ENCODE measurements at places on chromosomes 7 and 10.
A peak's percentile ranks its signal among the peaks of the same experiment; 100 is the strongest.

DNA sequence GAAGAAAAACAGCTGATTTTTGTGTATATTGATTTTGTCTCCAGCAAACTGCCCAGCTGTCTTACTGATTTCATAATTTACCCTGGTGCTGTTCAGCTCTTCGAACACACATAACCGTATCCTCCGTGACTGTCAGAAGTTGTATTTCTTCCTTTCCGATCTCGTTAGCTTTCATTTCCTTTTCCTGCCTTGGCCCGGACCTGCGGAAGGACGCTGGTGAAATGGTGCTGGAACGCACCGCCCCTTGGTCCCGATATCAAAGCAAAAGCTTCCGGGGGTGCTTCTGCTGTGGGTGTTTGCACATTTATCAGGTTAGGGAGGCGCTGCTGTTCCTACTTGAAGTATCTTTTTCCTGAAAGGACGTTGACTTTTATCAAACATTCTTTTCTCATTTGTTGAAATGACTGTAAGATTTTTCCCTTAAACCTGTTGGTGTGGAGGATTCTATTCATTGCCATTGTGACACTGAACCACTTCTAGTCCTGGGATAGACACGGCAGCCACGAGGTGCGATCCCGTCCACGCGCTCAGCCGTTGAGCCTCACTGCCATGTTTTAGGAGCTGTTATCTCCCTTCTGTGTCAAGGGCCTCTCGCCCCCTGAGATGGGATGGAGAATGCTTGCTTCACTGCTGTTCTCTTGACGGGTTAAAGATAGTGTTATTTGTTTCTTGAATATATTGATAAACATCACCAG lies 72.6 kb downstream of the FOXL3 start:
- DNase-seq, result peak; percentile 44

DNA sequence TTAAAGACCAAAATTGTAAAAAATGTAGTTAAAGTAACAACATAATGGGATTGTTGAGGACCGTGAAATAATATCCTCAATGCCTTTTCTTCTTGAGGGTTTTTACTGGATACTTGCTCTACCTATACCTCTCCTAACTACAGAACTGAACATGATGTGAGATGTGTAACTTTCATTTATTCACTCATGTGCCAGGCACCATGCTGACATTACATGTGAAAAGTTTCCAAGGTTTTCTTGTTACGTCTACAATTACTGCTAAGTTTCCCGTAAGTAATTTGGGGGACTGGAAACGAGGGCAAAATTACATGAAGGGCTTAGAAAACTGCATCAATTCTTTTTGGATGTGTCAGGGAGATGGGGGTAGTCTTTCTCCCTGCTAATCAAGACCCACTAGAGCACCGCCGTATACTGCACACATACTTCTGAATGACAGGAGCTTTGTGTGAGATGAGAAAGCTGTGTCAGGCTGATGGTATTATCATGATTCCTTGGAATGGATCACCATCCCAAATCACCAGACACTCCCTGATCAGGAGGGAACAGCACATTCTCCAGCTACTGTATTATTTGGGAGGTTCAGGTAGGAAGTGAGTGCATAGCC lies 41.8 kb downstream of the PTPRZ1 start:
- DNase-seq, result no peak

DNA sequence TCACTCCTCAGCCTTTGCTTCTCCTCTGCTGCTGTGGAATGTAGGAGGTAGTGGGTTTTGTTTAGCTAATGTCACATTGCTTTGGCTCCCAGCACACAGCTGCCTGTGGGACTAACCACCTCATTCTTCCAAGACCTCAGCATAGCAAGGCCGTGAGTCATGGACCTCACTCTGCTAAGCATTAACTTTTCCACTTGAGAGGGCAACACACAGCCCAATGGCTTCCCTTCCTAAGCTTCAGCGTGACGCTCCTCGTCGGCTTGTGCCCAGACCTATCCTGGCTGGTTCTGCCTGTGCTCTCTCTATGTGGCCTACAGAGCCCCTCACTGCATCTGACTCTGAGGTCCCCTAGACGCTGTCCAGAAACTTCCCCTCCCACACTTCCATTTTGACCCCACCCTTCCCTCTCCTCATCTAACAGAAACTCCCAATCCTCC lies 23.3 kb downstream of the MYOF start:
- no peak for DNase-seq

- DNase-seq, result no peak
Observed at GRCh38 chr10:119908166-119908565, 15.6 kb downstream of the SEC23IP start.

- peak; percentile 28 for DNase-seq
Observed at GRCh38 chr10:8444630-8445029, 390.1 kb downstream of the GATA3 start.

DNA sequence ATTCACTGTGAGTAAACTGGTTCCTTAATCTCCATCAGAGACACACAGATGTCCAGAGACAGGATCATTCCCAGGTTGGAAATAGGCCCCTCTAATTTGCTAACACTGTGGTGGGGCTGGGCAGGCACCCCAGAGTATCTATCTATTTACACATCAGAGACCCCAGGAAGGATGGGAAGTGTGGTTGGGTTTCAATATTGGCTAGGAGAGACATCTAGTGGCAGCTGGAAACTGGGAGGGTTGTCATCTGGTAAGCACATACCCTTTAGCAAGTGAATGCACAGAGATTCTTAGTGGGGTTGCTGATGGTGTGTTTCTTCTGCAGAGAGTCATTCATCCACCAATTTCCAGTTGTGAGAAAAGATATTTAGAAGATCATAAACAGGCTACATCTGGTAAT lies 36.0 kb upstream of the NRG3 start:
- DNase-seq, result no peak

GRCh38 chr10:62000037-62000603 lies 98.6 kb downstream of the ARID5B start:
- DNase-seq, result no peak
